CD8-positive, alpha-beta memory T cell (primary cell): ENCODE measurements at places on chromosomes 3 and 15. TPM values are rescaled to one million over a fixed set of nuclear protein-coding genes. Genes with fewer than 3 reads are reported as not detected.

GOLGA8M gene
- not detected for total RNA-seq

C3orf18 gene
- total RNA-seq: 13.0 TPM

POLQ gene
- total RNA-seq: 12.4 TPM

LYSMD2 gene
- 25.1 TPM for total RNA-seq

HESX1 gene
- total RNA-seq: not detected

HYAL1 gene
- not detected for total RNA-seq

CEMIP gene
- not detected for total RNA-seq

GRCh38 chr15:74977599-74977998 lies 17.8 kb upstream of the SCAMP5 start:
- H3K27me3 ChIP-seq: no peaks in the 10 kb centered on the region
- no peak for DNase-seq
- no peak overlapping the region for H3K4me3 ChIP-seq
- H3K4me1 ChIP-seq: no peaks in the 10 kb centered on the region
- H3K27ac ChIP-seq: no peak overlapping the region
- no peaks in the 10 kb centered on the region for H3K36me3 ChIP-seq

- H3K27me3 ChIP-seq: peaks cover 5% of the 10 kb centered on the region
- H3K4me1 ChIP-seq: no peaks in the 10 kb centered on the region
- no peak within 1 kb of the TSS for H3K27ac ChIP-seq
- no peak for DNase-seq
- H3K36me3 ChIP-seq: no peaks in the 10 kb centered on the region
- H3K4me3 ChIP-seq: no peak within 1 kb of the TSS
Observed at GRCh38 chr3:25427942-25428788, at the start of gene RARB. Gene RARB, plus strand, starts transcription at chr3:25428263. Its CDS starts 469 bp downstream, at chr3:25428732.

GRCh38 chr3:169846458-169847193 lies 23.1 kb downstream of the LRRC31 start:
- H3K27me3 ChIP-seq: no peaks in the 10 kb centered on the region
- DNase-seq: no peak
- no peak overlapping the region for H3K4me3 ChIP-seq
- no peaks in the 10 kb centered on the region for H3K36me3 ChIP-seq

GRCh38 chr15:72540606-72541237 lies 66.6 kb downstream of the ARIH1 start:
- H3K36me3 ChIP-seq: no peaks in the 10 kb centered on the region
- no peak overlapping the region for H3K27ac ChIP-seq
- no peak overlapping the region for H3K4me3 ChIP-seq
- peaks cover 10% of the 10 kb centered on the region for H3K4me1 ChIP-seq
- DNase-seq: no peak

GRCh38 chr3:71497367-71497897 lies 86.1 kb downstream of the FOXP1 start:
- H3K4me3 ChIP-seq: no peak overlapping the region
- no peak overlapping the region for H3K27ac ChIP-seq
- H3K36me3 ChIP-seq: no peaks in the 10 kb centered on the region
- H3K27me3 ChIP-seq: no peaks in the 10 kb centered on the region
- DNase-seq: no peak

DNA sequence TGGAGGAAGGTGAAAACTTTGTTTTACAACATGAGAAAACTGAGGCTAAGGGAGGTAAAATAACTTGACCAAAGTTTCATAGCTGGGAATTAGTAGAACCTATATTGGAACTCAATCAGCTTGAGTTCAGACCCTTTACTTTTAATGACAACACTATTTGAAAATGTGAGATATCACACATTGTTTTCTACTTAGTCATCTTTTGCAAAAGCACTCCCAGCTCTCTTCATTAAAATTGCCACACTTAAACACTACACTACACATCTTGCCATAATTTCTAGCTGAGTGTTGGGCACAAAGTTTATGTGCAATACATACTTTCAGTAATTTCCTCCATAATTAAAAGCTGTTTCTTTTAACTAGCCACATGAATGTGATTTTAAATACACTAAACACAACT lies 230.4 kb upstream of the DCBLD2 start:
- H3K27me3 ChIP-seq: no peaks in the 10 kb centered on the region
- no peaks in the 10 kb centered on the region for H3K4me1 ChIP-seq
- no peak overlapping the region for H3K4me3 ChIP-seq
- DNase-seq: no peak
- H3K27ac ChIP-seq: no peak overlapping the region

DNA sequence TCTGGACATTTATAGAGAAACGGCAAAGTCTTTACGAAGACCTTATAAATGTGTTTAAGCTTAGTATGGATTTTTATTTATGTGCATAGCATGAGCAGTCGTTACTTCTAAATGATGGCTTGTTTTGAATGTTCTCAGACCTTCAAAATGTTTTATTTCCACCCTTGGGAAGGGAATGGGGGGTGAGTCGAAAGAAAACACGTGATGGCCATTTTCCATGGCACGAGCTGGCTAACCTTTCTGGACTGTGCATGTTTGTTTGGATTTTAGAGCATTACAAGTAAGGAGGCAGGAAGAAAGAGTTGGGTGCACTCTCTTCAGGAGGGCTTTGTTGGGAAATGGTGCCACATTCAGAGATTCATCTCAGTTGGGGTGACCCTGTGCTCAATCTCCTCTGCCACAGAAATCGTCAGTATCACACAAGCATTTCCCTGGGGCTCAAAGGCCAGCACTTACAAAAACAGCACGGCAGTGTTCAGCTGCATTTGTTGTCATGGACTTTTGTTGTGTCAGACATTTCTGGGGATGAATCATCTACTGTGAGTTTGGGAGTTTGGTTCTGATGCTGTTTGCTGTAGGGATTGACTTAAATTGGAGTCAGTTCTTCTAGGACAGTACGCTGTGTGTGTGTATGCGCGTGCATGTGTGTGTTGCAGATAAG lies 52.3 kb upstream of the ADAMTS9 start:
- no peaks in the 10 kb centered on the region for H3K4me1 ChIP-seq
- no peak overlapping the region for H3K27ac ChIP-seq
- no peak for DNase-seq
- no peak overlapping the region for H3K4me3 ChIP-seq

GRCh38 chr15:34206011-34206410 lies 3.9 kb downstream of the KATNBL1 start:
- H3K27ac ChIP-seq: no peak overlapping the region
- H3K4me3 ChIP-seq: no peak overlapping the region
- DNase-seq: no peak
- H3K4me1 ChIP-seq: peaks cover 14% of the 10 kb centered on the region
- no peaks in the 10 kb centered on the region for H3K27me3 ChIP-seq

DNA sequence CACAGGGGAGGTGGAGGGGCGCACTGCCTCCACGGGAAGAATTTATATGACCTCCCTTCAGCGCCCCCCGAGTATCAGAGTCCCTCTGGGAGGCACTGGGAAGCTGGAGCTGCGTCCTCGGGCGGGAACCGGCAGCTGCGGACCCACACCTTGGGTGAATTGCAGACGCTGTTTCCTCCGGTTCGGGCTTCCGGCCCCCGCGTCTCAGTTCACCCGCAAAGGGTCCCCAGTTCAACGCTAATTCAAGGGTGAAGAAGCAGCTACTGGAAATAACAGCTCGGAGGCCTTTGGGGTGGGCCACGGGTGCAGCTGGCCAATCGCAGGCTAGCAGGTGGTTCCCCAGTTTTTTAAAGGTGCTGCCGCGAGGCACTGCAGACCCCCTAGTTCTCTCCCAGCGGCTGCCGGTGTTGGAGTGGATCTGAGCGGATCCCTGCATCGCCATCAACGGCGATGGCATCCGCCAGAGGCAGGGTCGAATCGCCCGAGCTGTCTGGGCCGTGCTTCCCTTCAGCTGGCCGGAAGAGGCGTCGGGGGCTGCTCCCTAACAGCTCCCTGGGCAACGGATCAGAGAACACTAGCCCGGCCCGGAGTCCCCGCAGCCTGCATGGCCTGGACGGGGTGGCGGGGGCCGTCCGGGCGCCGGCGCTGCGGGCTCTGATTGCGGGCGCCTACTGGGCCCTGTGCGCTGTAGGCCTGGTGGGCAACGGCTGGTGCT lies 19.4 kb upstream of the ADAMTS7 start:
- H3K27me3 ChIP-seq: no peaks in the 10 kb centered on the region
- no peaks in the 10 kb centered on the region for H3K4me1 ChIP-seq
- no peak for DNase-seq
- no peak overlapping the region for H3K4me3 ChIP-seq

DNA sequence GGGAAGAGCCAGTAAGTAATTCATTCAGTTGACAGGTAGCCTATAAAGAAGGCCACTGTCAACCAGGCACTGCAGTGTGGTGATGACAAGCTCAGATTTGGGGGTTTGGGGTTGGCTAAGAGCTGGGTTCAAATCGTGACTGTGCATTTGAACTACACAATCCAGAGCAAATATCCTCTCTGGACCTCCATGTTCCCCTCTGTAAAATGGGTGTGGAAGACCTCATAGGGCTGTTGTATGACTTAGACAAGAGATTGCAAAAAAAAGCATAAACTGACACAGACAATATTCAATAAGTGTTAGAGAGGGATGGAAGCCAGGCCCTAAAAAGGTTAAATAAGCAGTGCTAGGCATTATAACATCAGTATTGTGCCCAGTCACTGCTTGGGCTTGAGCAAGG lies 59.7 kb upstream of the CTDSPL start:
- H3K4me3 ChIP-seq: no peak overlapping the region
- no peak overlapping the region for H3K27ac ChIP-seq
- H3K27me3 ChIP-seq: no peaks in the 10 kb centered on the region
- H3K4me1 ChIP-seq: no peaks in the 10 kb centered on the region

- no peaks in the 10 kb centered on the region for H3K4me1 ChIP-seq
- no peaks in the 10 kb centered on the region for H3K27me3 ChIP-seq
- H3K4me3 ChIP-seq: no peak overlapping the region
- no peaks in the 10 kb centered on the region for H3K36me3 ChIP-seq
- no peak overlapping the region for H3K27ac ChIP-seq
- DNase-seq: no peak
Observed at GRCh38 chr3:54138937-54139547, 16.7 kb downstream of the CACNA2D3 start.

DNA sequence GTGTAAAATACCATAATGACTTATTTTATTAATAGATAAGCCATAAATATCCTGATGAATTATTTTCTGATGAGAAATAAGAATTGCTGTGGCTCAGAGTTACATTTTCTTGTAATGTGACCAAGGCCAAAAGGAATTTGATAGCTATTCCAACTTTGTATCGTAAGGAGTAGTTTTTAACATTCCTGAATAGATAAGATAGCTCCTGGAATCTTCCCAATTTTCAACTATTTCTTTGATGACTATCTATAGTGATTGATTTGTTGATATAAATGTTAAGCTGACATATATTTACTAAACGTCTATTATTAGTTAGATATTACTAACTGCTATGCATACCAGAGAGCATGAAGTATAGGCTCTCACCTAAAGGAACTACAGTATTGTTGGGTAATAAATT lies 49.1 kb upstream of the SATB1 start:
- peaks cover 2% of the 10 kb centered on the region for H3K4me1 ChIP-seq
- no peaks in the 10 kb centered on the region for H3K27me3 ChIP-seq
- H3K36me3 ChIP-seq: no peaks in the 10 kb centered on the region
- no peak for DNase-seq
- no peak overlapping the region for H3K27ac ChIP-seq

- no peaks in the 10 kb centered on the region for H3K27me3 ChIP-seq
- H3K4me3 ChIP-seq: no peak overlapping the region
- H3K36me3 ChIP-seq: no peaks in the 10 kb centered on the region
- no peaks in the 10 kb centered on the region for H3K4me1 ChIP-seq
Observed at GRCh38 chr15:82890995-82891390, 61.5 kb downstream of the HOMER2 start.

DNA sequence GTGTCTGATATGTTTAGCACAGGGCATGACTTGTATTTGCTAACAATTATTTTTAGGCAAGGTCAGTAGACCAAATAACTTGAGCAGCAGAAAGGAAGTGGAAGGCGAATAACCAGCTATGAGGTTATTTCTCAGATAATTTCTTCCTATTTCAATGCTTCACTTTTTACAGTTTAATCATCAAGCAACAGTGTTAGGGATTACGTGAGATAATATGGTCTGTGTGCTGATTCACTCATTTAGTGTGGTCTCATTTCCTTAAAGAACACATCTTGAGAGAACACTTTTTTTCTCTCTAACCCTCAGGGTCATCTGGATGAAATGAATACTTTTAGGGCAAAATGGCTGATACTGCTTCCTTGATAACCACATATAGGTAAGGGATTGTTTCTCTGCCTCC lies 126.0 kb upstream of the CCNL1 start:
- no peaks in the 10 kb centered on the region for H3K4me1 ChIP-seq
- H3K27me3 ChIP-seq: no peaks in the 10 kb centered on the region
- no peak overlapping the region for H3K27ac ChIP-seq
- H3K4me3 ChIP-seq: no peak overlapping the region
- H3K36me3 ChIP-seq: no peaks in the 10 kb centered on the region

GRCh38 chr3:178147001-178147400 lies 389.2 kb upstream of the KCNMB2 start:
- no peaks in the 10 kb centered on the region for H3K36me3 ChIP-seq
- no peak overlapping the region for H3K4me3 ChIP-seq
- no peaks in the 10 kb centered on the region for H3K4me1 ChIP-seq
- no peak overlapping the region for H3K27ac ChIP-seq
- no peak for DNase-seq
- no peaks in the 10 kb centered on the region for H3K27me3 ChIP-seq

DNA sequence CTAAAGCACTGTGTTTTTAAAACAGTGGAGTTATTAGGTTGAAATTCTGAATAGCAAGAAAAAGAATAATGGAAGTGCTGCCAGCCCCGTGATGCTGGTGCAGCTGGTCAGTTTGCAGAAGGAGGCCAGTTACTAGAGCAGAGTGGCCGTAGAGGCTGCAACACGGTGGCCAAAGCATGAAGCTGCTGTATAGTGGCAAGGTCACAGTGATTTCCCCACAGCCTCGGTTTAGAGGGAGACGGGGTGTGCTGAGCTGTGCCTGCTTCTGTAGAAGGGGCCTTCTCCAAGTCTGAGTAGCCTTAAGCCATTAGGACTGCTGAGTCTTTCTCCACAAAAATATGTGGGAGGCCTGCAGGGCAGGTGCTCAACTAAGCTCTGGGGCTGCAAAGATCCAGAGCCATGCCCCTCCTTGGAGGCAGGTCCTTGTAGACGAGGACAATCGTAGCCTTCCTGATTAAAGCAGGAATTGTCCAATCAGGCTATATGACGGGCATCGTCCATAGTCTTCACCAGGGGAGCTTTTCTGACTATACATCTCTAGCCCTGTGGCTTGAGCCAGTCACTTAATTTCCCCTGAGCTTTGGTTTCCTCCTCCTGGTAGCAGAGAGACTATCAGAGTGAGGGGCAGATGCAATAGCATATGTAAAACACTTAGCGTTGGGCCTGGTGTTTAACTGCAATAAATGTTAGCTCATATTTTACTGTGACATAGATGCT lies 151.6 kb downstream of the PGPEP1L start:
- H3K4me3 ChIP-seq: no peak overlapping the region
- no peak for DNase-seq
- no peaks in the 10 kb centered on the region for H3K36me3 ChIP-seq
- H3K27me3 ChIP-seq: no peaks in the 10 kb centered on the region

- H3K27ac ChIP-seq: no peak overlapping the region
- no peak overlapping the region for H3K4me3 ChIP-seq
- H3K36me3 ChIP-seq: no peaks in the 10 kb centered on the region
- H3K27me3 ChIP-seq: no peaks in the 10 kb centered on the region
- no peaks in the 10 kb centered on the region for H3K4me1 ChIP-seq
- no peak for DNase-seq
Observed at GRCh38 chr15:35206060-35206675, 121.1 kb upstream of the NANOGP8 start.
